ENCODE measurements at places on chromosomes 11 and 22.
A peak's percentile ranks its signal among the peaks of the same experiment; 100 is the strongest.

DNA sequence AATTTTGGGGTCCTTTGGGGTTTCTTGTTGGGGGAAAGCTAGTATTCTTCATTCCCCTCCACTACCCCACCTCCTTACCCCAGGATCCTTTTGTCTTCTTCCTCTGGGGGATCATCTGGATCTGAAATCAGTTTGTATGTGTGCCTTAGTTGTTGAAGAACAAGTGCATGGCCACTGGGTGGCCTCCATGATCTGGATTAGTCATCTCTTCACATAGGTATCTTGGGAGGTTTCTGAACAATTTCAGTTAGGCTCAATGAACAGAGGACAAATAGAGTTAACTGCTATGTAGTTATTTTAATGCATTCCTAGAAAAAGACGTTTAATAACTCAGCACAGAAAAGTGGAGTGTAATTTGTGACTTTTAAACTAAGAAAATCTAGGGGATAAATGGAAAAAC is 7.1 kb upstream of the VWA5A start:
- DNase-seq, result peak; percentile 60

GRCh38 chr11:33257160-33257896 is at the start of gene HIPK3:
Gene HIPK3 (plus strand): TSS chr11:33257381.
- DNase-seq, result peak; percentile 75

DNA sequence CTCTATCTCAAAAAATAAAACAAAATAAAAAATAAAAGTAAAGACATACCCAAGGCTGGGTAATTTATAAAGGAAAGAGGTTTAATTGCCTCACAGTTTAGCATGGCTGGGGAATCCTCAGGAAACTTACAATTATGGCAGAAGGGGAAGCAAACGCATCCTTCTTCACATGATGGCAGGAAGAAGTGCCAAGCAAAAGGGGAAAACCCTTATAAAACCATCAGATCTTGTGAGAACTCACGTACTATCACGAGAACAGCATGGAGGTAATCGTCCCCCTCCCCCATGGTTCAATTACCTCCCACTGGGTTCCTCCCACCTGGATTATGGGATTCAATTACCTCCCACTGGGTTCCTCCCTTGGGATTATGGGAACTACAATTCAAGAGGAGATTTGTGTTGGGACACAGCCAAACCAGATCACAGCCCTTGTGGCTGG is 8.3 kb upstream of the SSTR3 start:
- no peak for DNase-seq

- peak; percentile 38 for DNase-seq
Measured at GRCh38 chr22:39182478-39183030, 30.1 kb upstream of the CBX7 start.

GRCh38 chr11:45885921-45886721 is 670 bp downstream of the MAPK8IP1 start:
- no peak for DNase-seq

- DNase-seq, result no peak
Measured at GRCh38 chr22:20012741-20013331, 3.8 kb downstream of the ARVCF start.

DNA sequence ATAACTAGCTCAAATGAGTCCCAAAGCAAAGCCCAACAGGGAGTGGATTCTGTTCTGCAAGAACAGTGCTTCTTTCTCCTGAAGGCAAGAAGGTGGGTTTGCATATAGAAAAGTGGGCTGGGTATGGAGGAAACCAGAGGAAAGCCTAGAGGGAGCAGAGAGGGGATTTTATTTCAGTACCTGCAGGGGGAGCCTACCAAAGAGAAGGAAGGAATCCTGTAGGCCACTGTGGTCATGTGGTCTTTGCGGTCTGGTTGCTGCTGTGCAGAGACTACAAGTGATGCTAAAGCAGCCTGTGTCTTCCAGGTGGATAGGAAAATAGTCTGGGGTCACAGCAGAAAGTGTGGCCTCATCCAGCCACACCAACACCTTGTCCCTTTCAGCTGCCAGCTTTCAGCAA is 33.2 kb upstream of the ZBTB16 start:
- peak; percentile 55 for DNase-seq

DNA sequence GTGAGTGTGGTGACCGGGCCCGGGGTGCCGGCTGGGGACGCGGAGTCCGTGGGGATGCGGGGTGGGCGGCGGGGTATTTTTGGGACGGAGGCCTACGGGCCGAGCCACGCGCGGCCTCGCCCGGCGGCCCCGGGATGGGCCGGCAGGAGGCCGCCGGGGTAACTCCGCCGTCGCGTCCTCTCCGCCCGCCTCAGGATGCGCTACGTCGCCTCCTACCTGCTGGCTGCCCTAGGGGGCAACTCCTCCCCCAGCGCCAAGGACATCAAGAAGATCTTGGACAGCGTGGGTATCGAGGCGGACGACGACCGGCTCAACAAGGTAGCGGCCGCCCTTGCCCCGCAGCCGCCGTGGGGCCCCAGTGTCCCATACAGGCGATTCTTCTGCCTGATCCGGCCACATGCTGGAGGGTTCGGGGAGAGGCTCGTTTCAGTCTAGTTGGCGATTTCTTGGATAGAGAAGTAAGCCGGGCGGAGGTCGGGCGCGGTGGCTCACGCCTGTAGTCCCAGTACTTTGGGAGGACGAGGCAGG is 337 bp downstream of the RPLP2 start:
- DNase-seq, result no peak

- peak; percentile 28 for DNase-seq
Measured at GRCh38 chr11:5362017-5362625, 10.8 kb downstream of the OR51B6 start.

DNA sequence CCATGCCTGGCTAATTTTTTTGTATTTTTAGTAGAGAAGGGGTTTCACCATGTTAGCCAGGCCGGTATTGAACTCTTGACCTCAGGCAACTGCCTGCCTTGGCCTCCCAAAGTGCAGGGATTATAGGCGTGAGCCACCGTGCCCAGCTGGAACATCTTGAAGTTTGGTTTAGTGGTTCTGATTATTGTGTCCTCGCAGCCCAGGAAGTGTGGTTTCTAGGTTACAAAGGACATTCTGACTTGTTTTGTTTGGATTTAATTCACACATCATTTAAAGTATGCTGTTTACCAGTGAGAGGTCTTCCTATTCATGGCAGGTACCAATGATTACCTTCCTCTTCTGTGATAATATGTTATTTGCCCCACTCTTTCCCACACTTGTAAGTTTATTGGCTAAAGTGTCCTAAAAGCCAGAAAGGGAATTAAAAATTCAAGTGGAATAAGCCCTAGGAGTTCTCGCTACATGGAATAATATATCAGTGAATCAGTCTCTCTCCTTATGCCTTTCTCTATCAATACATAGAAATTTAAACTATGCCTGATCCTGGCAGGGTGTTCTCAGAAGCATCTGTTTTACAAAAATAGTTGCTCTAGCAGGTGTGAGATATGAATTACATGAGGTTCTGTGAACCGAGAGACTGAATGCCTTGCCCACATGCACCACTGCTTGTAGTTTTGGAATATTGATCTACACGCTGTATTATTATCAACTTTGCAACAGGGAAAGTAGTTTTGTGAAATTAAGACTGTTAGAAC is 263.1 kb downstream of the DDX10 start:
- DNase-seq, result no peak

GRCh38 chr11:74936087-74936486 is 12.8 kb downstream of the XRRA1 start:
- no peak for DNase-seq

DNA sequence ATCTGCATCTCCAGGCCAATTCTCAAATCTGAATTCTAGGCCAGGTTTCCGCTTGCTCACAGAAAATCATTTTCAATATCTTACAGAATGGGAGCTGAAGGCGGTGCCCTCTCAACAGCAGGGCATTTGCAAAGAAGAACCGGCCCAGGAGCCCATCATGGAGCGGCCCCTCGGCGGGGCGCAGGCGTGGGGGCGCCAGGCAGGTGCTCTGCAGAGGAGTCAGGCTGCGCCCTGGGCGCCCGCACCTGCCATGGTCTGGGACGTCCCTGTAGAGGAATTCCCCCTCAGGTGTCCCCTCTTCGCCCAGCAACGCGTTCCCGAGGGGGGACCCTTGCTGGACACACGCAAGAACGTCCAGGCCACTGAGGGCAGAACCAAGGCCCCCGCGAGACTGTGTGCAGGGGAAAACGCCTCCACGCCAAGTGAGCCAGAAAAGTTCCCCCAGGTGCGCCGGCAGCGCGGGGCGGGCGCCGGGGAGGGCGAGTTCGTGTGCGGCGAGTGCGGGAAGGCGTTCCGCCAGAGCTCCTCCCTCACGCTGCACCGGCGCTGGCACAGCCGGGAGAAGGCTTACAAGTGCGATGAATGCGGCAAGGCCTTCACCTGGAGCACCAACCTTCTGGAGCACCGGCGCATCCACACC is 11.5 kb downstream of the ZNF74 start:
- no peak for DNase-seq

DNA sequence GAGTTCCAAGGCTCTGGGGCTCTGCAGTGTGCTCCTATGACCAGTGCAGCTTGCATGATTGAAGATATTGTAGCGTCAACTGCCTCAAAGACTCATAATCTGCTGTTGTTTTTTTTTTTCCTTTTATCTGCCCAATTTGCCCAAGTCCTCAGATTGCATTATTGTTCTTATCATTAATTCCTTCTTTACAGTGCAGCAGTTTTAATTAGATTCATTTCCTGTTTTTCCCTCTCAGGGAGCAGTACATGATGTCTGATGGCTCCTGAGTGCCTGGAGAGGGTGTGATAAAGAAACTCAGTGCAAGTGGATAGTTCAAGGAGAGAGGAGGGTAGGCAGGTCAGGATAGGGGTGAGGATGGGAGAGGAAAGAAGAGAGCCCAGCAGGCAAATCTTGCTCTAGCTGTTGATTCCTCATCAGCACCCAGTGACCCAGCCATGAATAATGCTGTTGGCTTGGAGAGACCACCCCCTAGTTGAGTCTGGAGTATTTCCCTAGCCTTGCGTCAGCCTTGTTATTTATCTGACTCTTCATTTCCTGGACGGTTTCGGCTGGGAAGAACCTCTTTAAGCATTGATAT is 219.6 kb upstream of the SESN3 start:
- peak; percentile 74 for DNase-seq

DNA sequence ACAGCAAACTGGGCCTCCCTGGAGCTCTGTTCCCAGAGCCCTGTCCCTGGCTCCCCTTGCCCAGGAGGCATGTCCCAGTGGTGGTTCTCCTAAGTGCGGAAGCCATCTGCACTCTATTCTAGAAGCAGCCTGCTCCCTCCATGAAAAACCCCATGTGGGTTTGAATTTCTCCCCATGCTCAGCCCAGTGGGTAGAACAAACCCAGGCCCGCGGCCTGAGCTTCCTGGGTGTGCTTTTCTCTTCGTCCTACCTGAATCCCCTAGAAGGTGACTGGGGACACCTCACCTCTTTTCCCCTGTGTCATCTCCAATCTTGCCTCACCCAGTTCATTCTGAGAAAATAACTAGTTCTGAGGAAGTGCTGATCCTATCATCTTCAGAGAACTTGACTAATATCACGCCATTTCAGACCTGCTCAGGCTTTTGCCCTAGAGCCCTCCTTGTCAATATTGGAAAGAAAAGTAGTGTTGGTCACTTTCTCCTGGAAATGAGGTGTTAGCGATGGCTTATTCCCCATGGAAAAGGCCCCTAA is 15.9 kb downstream of the IL10RA start:
- DNase-seq, result no peak

GRCh38 chr22:31748490-31748889 is 1.4 kb downstream of the PRR14L start:
- no peak for DNase-seq

DNA sequence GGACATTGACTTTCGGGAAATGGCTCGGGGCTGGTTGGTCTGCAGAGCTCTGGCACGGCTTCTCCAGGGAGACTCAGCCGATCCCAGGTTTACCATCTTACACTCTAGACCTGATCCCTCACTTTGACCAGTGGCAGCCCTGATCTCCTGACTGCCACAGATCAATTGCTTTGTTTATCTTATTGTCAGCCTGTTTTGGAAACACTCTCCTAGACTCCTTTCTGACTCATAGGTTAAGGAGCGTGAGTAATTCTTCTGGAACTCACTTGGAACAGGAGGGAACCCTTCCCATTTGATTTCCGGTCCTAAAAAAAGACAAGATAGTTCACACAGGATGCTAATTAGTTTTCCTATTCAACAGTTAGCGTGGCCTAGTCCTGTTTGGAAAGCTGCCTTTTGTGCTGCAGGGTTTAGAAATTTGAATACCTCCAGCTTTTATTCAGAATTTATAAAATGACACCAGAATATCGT is 16.0 kb upstream of the BMAL1 start:
- DNase-seq, result peak; percentile 82

GRCh38 chr11:103872748-103873147 is 163.7 kb upstream of the DDI1 start:
- DNase-seq, result no peak

DNA sequence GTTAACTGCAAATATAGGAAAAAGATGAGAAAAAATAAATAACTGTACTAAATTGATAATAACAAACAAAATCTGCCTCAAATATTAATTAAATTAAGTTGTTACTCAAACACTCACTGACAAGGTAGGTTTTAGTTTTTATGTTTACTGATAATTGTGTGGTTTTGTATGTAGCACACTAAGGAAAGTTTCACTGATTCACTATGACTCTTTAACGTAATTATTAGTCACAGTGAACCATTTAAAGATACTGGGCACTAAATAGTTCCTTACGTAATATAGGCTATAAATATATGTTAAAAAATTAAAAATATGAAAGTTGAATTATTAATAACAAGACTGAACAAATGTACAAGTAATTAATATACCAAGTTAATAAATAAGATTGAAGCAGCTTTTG is 2330.0 kb upstream of the RAG2 start:
- DNase-seq, result no peak

DNA sequence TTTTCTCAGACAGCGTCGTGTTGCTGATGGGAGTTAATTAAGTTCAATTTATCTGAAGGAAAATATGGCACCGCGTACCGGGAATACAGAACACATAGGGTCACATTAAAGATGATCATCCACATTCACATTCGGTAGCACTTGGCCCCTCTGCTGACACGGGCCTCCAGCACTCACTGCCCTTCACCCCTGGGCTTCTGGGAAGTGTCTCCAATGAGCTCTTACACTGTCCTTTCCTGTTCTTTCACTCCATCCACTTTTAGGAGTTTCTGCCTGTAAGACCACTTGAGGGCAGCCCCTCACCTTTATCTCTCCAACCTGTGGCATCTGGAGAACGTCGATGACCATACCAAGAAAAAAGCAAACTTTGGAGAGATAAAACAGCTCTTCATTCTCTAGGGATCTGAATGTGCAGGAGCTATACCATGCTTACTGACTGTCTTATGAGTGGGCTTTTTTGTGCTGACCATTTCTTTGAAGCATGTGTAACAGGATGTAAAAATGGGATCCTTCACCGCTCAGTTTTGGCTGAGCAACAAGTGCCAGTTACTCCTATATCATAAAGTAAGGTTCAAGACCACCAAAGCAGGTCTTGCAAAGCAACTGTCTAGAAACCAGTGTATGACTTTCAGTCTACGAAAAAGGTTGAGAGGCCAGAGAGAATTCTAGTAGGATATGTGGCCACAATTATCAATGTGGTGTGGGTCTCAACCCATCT is 1.1 kb upstream of the SERGEF start:
- no peak for DNase-seq

DNA sequence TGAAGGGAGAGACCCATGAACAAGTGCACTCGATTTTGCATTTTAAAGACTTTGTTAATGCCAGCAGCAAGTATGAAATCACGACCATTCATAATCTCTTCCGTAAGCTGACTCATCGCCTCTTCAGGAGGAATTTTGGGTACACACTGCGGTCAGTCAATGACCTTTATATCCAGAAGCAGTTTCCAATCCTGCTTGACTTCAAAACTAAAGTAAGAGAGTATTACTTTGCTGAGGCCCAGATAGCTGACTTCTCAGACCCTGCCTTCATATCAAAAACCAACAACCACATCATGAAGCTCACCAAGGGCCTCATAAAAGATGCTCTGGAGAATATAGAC is 5.9 kb downstream of the SERPIND1 start:
- peak; percentile 79 for DNase-seq
